ENCODE measurements at places on chromosomes 2 and 18.
A peak's percentile ranks its signal among the peaks of the same experiment; 100 is the strongest.

DNA sequence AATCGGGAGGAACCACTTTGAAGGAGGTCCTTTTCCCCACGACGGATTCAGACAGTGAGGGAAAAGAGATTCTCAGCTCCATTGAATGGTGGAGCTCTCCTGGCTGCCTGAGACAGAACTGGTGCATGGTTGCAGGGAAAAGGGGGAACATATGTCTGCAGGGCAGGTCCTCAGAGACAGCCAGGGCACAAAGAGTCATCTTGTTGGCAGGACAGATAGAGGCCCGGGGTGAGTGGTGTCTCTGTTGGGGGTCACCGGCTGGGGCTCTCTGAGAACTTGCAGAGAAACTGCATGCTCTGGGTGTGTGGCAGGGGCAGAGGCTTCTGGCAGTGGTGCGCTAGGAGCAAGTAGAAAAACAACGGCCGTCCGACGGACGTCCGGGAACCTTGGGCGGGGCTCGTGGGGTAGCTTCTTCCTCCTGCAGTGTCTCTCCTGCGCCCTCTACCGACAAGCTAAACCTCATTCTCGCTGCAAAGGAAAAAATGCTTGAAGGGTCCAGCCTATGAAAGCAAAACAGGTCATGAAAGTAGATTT lies 94.3 kb downstream of the CDCA7 start:
- peak; percentile 68 for DNase-seq

DNA sequence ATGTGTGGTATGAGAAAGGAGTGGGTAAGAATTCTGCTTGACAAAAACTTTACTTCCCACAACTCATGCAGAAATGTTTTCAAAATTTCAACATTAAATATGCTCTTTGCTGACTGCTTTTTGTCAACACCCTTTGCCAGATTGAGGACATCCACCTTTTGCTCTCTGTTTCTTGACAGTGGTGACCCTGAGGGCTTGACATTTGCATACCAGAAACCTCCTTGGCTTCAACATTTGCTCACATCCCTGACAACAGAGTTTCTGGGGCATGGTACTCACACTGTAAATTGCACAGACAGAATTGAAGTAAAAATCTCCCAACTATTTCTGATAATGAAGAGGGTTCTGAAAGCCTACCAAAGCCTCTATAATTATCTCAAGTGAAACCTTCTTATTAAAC lies 95.7 kb downstream of the RND3 start:
- DNase-seq: no peak

- DNase-seq: no peak
Measured at GRCh38 chr18:53755914-53756609, 468.4 kb downstream of the MBD2 start.

- DNase-seq: no peak
Measured at GRCh38 chr2:127651971-127652550, 6.1 kb downstream of the GPR17 start.

DNA sequence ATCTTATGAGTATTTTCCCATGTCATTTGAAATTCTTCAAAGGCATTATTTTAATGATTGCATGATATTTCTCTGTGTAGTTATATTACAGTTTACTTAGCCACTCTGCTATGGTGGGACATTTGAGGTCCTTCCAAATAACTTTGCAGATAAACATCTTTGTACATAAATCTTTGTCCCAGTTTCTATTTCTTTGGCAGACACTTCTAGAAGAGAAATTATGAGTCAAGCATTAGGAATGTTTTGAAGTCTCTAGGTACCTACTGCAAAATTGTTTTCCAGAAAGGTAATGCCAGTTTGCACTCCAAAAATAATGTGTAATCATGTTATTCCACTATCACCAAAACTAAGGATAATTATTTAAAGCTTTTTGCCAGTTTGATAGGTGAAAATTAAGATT lies 149.7 kb downstream of the EN1 start:
- DNase-seq: no peak

GRCh38 chr2:134718817-134719814 lies at the start of gene TMEM163:
TMEM163 (minus strand) TSS chr2:134719000.
- no peak for DNase-seq

- DNase-seq: no peak
Measured at GRCh38 chr2:204205538-204205937, 269.0 kb downstream of the ICOS start.

GRCh38 chr2:221025398-221025797 lies 546.7 kb downstream of the EPHA4 start:
- no peak for DNase-seq

DNA sequence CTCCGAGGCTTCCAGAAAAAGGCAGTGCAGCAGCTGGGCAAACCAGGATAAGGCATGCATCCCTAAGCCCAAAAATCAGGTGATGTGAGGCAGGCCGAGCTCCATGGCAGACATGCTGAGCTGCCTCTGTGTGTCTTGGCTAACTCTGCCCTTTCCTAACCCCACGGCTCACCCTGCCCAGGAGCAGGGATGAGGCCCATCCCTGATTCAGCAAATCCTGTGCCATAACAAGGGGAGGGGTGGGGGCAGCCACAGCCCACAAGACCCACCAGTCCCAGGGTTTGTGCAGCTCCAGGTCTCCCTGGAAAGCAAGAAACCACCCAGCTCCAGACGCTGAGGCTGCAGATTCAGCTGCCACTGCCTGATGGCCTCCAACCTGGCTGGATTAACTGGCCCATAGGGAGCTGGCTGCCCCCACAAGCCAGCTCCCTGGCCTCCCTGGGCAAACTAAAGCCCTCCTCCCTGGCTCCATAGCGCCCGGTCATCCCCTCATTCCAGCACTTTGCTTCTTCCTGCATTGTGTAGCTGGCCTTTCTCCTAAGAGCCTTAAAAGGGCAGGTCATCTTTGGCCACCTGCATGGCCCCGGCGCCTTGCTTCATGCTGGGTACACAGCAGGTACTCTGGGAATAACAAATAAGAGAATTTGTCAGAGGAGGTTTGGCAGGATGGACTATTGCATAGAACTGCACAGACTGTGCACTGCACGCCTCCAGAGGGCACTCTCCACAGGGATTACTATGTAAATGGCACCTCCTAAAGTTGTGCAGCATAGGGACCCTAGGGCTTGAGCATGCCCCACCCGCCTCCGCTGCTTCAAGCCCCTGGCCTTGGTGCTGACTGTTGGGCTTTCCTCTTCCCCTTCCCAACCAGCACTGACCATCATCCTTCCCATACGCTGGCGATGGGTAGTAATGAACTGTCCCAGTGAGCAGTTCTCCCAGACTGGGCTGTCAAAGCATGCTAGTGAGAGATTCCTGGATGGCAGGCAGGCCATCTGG lies 10.7 kb downstream of the STEAP3 start:
- DNase-seq: no peak

DNA sequence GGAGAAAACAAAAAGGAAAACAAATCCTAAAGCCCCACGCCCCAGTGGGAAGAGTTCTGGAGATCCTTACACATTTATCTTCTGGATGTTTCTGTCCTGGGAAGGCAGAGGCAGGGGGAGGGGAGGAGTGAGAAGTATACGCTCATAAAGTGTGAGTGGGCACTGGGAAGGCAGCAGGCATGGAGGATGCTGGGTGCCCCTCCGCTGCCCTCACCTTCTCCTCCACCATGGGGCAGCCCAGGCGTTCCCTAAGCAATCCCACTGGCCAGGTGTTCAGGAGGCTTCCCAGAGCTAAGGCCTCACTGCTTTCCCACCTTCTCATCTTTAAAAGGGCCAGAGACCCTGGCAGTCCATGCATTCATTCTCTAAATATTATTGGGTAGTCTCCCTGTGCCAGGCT lies 112.0 kb upstream of the SMAD2 start:
- DNase-seq: no peak

GRCh38 chr2:127048969-127049897 lies 57.7 kb downstream of the BIN1 start:
- no peak for DNase-seq

- DNase-seq: no peak
Measured at GRCh38 chr2:25132693-25133092, 35.7 kb downstream of the POMC start.

GRCh38 chr2:198630384-198630783 lies 826.0 kb downstream of the PLCL1 start:
- peak; percentile 31 for DNase-seq

DNA sequence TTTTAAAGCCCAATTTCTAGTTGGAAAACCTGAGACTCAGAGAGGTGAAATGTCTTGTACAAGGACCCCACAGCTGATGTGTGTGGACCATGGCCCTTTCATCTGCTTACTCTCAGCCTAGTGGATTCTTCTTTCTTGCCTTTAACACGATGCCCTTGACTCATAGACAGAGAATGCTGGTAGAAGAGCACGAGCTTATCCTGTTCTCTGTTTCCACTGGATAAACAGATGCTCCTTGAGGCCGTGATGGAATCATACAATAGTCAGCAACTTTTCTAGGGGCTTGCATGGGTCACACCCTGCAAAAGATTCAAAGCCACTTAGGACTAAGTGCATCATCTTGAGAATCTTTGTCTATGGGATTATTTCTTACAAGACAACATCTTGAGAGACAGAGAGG lies 50.9 kb downstream of the MYCN start:
- no peak for DNase-seq

All from HS-5 (cell line).